ENCODE measurements at places on chromosomes 3 and 15.

DNA sequence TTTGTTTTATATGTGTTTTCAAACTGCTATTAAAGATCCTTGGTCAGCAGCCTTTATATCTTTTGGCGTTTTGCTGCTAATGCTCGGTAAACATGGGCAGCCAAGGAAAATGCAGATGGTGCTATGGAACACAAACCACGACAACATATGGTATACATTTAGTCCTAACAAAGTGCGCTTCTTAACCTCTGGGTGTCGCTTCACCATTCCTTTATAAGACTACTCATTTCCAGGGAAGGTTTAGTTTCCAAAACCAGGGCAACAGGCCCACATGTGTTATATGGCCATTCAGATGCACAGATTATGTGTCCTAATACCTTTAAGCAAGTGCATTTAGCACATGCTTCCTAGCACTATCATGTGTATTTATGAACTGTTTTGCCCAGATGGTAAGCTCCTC lies 14.7 kb downstream of the SHOX2 start:
- DNase-seq: no peak
- no peaks in the 10 kb centered on the region for H3K36me3 ChIP-seq
- H3K4me1 ChIP-seq: peaks cover 19% of the 10 kb centered on the region
- H3K4me3 ChIP-seq: no peak overlapping the region

DNA sequence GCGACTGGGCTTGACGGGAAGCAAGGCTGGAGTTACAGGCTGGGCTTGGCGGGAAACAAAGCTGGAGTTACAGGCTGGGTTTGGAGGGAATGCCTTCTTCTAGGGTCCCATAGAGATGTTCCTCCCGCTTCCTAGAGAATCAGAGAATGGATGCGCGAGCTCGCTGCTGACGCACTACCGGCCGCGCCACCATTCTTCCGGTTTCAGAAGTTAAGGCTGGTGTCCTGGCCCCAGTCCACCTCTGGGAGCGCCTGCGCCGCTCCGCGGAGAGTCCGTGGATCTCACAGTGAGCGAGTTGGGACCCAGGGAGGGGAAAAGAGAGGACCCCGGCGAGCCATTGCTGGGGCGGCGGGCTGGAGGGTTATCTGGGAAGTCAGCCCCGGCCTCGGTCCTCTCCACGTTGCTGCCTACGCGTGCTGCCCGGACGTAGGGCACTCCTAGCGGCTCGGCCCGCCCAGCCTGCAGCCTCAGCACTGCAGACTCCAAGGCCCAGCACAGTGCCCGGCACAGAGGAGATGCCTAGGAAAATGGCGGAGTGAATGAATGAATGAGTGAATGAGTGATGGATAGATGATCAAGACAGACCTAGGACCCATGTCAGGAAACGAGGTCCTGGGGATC lies at the start of gene ZNF502:
Gene ZNF502, plus strand, starts transcription at position 206 of the 621 bp plus-strand sequence. CDS start 7,602 bp downstream, outside the sequence.
- peak within 1 kb of the TSS; percentile 68 for H3K4me3 ChIP-seq
- peaks cover 3% of the 10 kb centered on the region for H3K27me3 ChIP-seq
- no peaks in the 10 kb centered on the region for H3K4me1 ChIP-seq
- H3K27ac ChIP-seq: no peak within 1 kb of the TSS

DNA sequence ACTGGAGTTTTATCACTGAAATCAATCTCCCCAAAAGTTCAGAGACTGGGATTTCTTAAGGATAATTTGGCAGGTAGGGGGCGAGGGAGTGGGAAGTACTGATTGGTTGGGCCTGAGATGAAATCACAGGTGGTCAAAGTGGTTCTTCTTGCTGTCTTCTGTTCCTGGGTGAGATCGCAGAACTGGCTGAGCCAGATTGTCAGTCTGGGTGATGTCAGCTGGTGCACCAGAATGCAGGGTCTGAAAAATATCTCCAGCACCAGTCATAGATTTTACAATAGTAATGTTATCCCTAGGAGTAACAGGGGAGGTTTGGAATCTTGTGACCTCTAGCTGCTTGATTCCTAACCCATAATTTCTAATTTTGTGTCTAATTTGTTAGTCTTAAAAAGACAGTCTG lies 86.7 kb upstream of the SLC25A36 start:
- H3K27me3 ChIP-seq: no peaks in the 10 kb centered on the region
- H3K36me3 ChIP-seq: no peaks in the 10 kb centered on the region
- no peak for DNase-seq
- no peak overlapping the region for H3K27ac ChIP-seq

GRCh38 chr3:15495461-15496340 lies 25.8 kb downstream of the COLQ start:
- no peak overlapping the region for H3K4me3 ChIP-seq
- H3K27ac ChIP-seq: no peak overlapping the region
- H3K36me3 ChIP-seq: no peaks in the 10 kb centered on the region

GRCh38 chr3:29065211-29065785 lies 215.6 kb upstream of the RBMS3 start:
- no peaks in the 10 kb centered on the region for H3K27me3 ChIP-seq
- H3K4me1 ChIP-seq: peaks cover 3% of the 10 kb centered on the region
- no peak overlapping the region for H3K4me3 ChIP-seq
- H3K27ac ChIP-seq: no peak overlapping the region

DNA sequence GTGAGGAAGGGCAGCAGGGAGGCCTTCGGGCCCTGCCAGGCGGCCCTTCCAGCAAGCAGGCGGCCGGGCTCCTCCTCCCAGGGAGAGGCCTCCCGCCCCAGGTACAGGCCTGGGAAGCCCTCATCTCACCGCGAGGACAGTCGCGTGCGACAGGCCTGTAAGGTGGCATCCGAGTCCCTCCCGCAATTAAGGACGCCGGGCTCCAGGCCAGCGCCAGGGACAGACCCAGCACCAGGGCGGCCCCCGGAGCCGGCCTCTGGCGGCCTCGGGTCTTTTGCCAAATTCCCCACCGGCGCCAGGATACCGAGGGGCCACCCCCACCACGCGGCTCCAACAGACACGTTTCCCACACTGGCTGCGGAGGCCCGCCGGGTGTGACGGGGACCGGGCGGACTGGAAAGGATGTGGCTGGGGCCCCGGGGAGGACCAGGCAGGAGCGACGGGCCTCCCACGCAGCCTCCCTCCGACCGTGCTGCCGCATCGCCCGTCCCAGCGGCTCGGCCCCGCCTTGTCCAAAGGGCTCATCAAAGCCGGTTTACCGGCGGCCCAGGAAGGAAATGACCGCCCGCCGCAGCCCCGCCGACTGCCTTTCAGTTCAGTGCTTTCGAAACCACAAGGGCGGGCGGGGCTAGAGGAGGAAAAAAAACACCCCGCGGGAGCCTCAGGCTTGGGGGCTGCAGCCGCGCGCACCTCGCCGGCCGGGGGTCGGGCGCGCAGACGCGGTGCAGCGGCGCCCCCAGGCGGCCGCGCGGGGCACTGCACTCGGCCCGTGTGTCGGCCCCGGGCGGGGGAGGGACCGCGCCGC lies 11.3 kb downstream of the XXYLT1 start:
- peaks cover 4% of the 10 kb centered on the region for H3K27me3 ChIP-seq
- H3K4me3 ChIP-seq: peak overlapping the region; percentile 69
- no peaks in the 10 kb centered on the region for H3K36me3 ChIP-seq
- H3K4me1 ChIP-seq: peaks cover 36% of the 10 kb centered on the region
- no peak overlapping the region for H3K27ac ChIP-seq
- peak; percentile 91 for DNase-seq

DNA sequence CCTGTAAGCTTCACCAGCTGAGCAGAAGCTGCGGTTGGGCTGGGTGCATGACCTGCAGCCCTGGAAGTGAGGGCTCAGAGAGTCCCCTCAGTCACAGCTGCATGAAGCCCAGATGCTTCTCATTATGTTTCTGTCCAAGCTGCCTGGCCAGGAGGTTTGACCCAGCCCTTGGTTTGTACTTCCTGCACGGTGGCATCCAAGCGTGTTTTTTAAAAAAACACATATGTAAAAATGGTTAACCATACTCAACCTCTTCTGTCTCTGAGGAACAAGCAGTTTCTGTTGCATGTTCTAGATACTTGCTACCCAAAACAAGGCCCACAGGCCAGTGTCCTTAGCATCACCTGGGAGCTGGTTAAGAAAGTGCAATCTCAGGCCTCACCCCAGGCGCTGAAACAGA lies 76.0 kb upstream of the ATP10A start:
- no peaks in the 10 kb centered on the region for H3K27me3 ChIP-seq
- no peaks in the 10 kb centered on the region for H3K4me1 ChIP-seq
- DNase-seq: no peak
- H3K4me3 ChIP-seq: no peak overlapping the region
- H3K27ac ChIP-seq: no peak overlapping the region

DNA sequence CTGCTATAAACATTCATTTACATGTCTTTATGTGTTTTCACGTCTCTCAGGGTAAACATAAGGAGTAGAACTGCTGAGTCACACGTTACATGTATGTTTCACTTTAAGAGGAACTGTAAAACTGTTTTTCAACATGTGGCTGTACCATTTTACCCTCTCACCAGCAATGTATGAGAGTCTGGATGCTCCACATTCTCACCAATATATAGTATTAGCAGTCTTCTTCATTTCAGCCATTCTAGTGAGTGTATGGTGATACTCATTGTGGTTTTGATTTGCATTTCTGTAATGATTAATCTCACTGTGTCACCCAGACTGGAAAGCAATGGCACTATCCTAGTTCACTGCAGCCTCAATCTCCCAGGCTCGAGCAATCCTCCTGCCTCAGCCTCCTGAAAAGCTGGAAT lies 37.1 kb downstream of the PHC3 start:
- H3K27ac ChIP-seq: no peak overlapping the region
- DNase-seq: no peak
- no peaks in the 10 kb centered on the region for H3K27me3 ChIP-seq
- H3K4me1 ChIP-seq: no peaks in the 10 kb centered on the region

DNA sequence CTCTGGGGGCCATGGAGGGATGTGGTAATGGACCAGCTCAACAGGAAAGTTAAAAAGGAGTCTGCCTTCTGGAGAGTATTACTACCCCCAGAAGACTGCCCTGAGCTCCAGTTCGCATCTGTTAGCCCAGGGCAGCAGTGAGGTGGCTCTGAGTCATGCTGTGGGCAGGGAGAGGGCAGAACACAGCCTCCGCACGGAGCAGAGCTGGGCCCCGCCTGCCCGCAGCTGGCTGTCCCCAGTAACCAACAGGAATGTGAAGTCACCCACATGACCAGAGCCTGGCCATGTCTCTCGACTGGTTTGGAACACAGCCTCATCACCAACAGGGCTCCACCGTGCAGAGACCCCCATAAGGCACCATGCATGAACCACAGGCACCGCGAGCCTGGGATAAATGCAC lies 62.1 kb downstream of the CYFIP1 start:
- no peaks in the 10 kb centered on the region for H3K36me3 ChIP-seq
- DNase-seq: no peak
- H3K4me3 ChIP-seq: no peak overlapping the region
- H3K4me1 ChIP-seq: no peaks in the 10 kb centered on the region
- no peak overlapping the region for H3K27ac ChIP-seq

DNA sequence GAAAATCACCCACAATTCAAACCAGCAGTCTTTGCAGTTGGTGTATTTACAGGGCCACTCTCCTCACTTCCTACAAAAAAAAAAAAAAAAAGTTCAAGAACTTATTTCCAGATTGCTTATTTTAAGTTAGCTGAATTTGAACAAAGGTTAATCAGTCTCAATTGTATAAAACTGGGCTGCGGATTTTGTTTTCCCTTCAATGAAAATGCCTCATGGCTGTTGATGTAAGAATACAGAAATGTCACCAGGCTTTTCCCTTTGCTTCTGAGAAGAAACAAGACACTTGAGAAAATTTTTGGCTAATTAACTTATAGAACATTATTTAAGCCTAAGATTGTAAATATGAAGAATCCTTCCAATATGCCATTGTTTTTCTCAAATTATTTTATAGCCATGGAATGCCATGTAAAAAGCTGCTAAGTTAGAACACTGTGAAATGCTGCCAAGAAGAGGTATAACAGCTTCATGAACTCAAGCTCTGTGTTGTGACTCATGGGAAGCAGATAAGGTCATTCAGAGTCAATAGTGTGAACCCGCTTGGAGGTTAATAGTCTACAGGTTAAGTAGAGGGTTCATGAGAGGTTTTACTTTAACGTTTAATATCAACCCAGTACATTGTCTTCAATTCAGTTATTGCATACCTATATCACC lies 84.3 kb upstream of the ABI3BP start:
- no peak overlapping the region for H3K27ac ChIP-seq
- H3K4me3 ChIP-seq: no peak overlapping the region
- no peak for DNase-seq
- no peaks in the 10 kb centered on the region for H3K27me3 ChIP-seq
- H3K4me1 ChIP-seq: no peaks in the 10 kb centered on the region
- no peaks in the 10 kb centered on the region for H3K36me3 ChIP-seq

DNA sequence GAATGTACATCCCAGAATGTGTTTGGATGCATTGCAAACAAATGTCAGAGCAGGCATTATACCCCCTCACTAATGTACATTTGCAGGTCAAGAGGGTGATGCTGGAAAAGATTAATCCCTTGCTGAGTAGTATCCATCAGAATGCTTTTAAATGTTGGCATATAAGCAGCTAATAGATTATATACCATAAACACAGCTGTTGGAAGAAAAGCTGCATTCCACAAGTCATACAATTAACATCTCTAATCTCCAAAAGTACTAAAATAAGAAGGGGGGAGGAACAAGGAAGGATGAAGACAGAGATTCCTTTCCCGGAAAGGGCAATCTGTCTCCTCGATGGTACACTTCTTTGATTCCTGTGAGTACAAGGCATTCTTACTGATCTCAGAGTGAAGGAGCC lies 445.7 kb upstream of the CDIN1 start:
- H3K36me3 ChIP-seq: peaks cover 3% of the 10 kb centered on the region
- H3K27ac ChIP-seq: no peak overlapping the region
- no peak overlapping the region for H3K4me3 ChIP-seq
- no peaks in the 10 kb centered on the region for H3K4me1 ChIP-seq
- H3K27me3 ChIP-seq: no peaks in the 10 kb centered on the region

- DNase-seq: no peak
- H3K27ac ChIP-seq: no peak overlapping the region
- H3K4me3 ChIP-seq: no peak overlapping the region
- H3K36me3 ChIP-seq: no peaks in the 10 kb centered on the region
- peaks cover 33% of the 10 kb centered on the region for H3K4me1 ChIP-seq
- H3K27me3 ChIP-seq: peaks cover 2% of the 10 kb centered on the region
Measured at GRCh38 chr3:77526573-77527113, 486.7 kb downstream of the ROBO2 start.

DNA sequence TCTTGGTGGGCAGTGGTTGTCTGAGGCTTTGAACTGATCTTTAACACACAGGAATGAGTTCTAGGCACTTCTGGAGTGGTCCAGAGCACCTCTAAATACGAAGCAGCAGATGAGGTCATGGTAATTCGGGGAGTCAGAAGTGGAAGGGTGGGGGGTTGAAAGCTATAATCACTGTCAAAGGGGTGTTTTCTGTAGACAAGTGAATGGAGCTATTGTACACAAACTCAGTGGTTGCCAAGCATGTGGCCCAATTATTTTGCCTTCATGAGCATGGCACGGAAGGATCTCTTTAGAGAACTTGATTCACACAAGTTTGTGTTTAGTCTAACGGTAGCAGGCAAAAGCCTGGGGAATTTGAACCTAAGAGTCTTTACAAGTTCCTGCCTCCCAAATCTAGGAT lies 6.3 kb downstream of the FRMD5 start:
- H3K4me1 ChIP-seq: peaks cover 13% of the 10 kb centered on the region
- no peak for DNase-seq
- no peak overlapping the region for H3K27ac ChIP-seq
- peaks cover 4% of the 10 kb centered on the region for H3K27me3 ChIP-seq

- H3K4me1 ChIP-seq: peaks cover 5% of the 10 kb centered on the region
- no peak within 1 kb of the TSS for H3K27ac ChIP-seq
- H3K36me3 ChIP-seq: no peaks in the 10 kb centered on the region
- H3K27me3 ChIP-seq: peaks cover 4% of the 10 kb centered on the region
Measured at GRCh38 chr15:64046421-64047153, at the start of gene DAPK2. DAPK2 (minus strand) TSS chr15:64046485; CDS start chr15:64040261, 6,224 bp downstream.
